NCI-H2107 (cell line): ENCODE measurements at places on chromosomes 4 and X.
A peak's percentile ranks its signal among the peaks of the same experiment; 100 is the strongest.

DNA sequence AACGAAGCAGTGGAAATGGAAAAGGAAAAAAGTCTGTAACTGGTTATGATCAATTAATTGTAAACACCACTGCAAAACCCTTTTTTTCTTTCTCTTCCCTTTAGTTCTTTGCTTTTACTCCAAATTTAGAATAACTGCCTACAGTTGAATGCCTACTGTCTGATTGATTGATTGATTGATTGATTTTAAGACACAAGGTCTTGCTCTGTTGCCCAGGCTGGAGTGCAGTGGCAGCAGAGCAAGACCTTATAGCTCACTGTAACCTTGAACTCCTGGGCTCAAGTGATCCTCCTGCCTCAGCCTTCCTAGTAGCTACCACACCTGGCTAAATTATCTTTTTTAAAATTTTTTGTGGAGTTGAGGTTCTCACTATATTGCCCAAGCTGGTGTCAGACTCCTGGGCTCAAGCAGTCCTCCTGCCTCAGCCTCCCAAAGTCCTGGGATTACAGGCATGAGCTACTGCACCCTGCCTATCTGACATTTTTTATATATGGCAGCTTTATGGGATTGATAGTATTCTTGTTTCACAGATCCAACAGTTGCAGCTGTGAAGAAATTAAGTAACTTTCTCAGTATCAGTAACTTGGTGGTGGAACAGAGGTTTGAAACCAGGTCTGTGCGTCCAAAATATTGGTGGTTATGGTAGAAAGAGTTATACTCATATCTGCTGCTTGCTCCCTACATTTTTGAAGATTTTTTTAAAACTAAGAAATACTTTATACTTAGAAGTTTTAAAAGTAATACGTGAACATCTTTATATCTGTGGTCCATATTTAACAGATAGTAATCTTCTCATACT lies 12.4 kb downstream of the UBE2K start:
- DNase-seq: no peak

DNA sequence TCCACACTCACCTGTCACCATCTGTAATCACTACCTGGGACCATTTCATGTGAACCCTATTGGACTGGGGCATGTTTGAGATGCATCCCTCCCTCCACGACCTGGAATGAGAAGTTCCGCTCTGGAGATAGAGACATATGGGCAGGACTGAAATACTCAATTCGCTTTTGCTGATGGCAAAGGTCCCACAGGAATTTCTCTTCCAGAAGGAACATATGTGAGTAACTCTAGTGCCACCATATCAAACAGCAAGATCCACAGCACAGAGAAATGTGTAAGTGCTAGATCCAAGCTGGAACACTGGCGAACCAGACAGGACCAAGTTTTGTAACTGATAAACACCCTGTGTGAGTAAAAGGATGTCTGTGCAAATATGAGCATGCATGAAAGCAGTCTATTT lies 43.9 kb downstream of the SEL1L3 start:
- no peak for DNase-seq

DNA sequence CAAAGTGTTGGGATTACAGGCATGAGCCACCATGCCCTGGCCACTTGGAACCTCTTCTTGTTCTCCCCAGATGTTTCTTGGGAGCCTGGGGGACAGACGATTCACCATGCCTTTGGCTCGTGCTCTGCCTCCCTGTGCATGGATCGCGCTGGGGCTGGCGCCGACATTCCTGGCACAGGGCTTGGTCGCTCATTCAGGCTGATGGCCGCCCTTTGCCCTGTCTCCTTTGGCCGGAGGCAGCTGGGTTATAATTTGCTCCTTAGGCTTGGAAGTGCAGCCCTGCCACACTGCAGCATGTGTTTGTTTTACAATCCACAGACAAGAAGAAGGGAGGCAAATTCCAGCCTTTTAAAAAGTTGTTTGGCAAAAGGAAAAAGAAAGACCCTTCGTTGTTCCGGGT lies 115.3 kb downstream of the AASDH start:
- no peak for DNase-seq

DNA sequence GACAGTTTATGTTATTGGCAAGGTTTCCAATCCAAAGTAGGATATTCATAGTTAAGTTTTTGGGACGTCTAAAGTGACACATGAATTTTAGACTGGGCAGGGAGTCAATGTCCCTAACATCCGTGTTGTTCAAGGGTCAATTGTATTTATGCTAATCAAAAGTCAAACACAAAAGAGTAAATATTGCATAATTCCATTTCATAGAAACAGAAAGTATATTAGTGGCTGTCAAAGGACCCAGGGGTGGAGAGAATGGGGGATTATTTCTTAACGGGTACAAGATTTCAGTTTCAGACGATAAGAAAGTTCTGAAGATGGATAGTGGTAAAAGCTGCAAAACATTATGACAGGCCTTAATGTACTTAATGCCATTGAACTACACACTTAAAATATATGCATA lies 971.8 kb upstream of the AGA start:
- no peak for DNase-seq

GRCh38 chr4:88706574-88706973 lies 8.9 kb upstream of the NAP1L5 start:
- peak; percentile 17 for DNase-seq

- DNase-seq: no peak
Measured at GRCh38 chrX:147174591-147174990, 360.0 kb upstream of the CXorf51A start.

- DNase-seq: no peak
Measured at GRCh38 chr4:3184725-3185124, 64.2 kb upstream of the MSANTD1 start.

DNA sequence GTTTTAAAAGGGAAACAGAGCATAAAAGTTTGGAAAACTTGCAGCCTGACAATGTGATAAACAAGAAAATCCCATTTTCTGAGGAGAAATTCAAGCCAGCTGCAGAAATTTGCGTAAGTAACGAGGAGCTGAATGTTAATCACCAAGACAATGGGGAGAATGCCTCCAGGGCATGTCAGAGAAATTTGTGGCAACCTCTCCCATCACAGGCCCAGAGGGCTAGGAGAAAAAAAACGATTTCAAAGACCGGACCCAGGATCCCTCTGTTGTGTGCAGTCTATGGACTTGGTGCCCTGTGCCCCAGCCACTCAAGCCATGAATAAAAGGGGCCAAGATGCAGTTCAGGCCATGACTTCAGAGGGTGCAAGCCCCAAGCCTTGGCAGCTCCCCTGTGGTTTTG lies 355.4 kb upstream of the NDST3 start:
- DNase-seq: no peak

- DNase-seq: no peak
Measured at GRCh38 chrX:19627533-19627932, 112.2 kb upstream of the MAP3K15 start.

DNA sequence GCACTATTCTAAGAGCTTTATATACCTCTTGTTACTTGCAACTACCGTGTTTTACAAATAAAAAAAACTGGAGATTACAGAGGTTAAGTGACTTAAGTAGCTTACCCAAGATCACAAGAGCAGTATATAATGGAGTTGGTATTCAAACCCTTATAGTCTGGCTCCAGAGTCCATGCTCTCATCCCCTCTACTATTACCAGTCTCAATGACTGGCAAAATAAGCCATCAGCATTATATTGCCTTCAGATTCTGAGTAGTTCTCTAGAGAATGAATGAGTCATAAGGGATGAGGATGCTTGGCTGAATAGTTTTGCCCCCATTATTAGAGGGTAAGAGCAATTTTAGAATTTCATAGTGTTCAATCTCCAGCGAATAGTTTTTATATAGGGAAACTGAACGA lies 170.1 kb upstream of the ATOH1 start:
- DNase-seq: no peak

GRCh38 chr4:119823891-119824290 lies 195.3 kb upstream of the PDE5A start:
- no peak for DNase-seq

GRCh38 chr4:39637586-39638353 lies 895 bp downstream of the SMIM14 start:
- peak; percentile 26 for DNase-seq

DNA sequence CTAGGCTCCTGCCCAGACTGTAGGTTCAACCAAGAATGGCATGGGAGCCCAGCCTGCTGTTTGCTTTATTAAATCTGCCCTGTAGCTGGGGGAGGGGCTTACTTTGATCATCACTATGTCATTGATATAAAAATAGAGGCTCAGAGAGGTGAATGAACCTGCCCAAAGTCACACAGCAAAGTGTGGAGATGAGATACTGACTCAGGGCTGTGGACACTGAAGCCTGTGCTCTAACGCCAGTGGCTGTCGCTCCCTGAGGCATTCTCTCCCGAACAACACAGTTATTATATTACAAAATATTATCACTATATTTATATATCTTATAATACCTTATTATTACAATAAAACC lies 3.5 kb downstream of the MSANTD1 start:
- no peak for DNase-seq

GRCh38 chr4:74794382-74795010 lies at the start of gene BTC:
Gene BTC, minus strand, starts transcription at chr4:74794523. Its CDS starts 198 bp downstream, at chr4:74794325.
- DNase-seq: no peak

GRCh38 chr4:185463541-185463940 lies 8.0 kb downstream of the CCDC110 start:
- no peak for DNase-seq
